T1000 (cell line): ENCODE measurements at places on chromosomes 2 and 18.

DNA sequence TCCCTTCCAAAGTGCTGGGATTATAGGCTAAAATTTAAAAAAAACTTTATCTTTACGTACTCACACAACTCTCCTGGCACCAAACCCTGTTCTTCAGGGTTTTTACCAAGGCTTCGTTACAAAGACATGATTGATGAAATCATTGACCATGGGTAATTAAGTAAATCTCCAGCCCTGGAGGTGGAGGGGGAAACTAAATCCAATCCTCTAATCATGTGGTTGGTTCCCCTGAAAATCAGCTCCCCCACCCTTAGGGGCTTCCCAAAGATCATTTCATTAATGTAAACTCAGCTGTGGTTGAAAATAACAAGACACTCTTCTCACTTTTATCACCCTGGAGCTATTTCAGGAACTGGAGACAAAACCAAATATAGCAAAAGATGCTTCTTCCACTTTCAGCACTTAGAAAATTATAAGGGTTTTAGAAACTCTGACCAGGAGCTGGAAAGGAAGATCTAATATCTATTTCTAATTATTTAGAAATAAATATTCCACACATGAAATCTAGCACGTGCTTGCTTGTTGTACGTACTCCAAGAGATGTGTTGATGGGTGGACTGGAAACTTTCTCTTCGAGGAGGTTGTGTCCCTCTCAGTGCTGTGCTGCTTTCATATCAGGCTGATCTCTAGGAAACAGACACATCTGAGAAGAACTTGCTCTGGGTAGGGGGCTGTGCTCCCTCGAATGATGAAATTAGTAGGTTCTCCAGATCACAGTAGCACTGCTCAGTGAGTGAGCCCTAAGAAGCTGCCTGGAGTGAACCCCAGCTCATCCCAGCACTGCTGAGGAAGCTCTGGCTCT is 67.2 kb downstream of the SMAD4 start:
- no peak for DNase-seq

DNA sequence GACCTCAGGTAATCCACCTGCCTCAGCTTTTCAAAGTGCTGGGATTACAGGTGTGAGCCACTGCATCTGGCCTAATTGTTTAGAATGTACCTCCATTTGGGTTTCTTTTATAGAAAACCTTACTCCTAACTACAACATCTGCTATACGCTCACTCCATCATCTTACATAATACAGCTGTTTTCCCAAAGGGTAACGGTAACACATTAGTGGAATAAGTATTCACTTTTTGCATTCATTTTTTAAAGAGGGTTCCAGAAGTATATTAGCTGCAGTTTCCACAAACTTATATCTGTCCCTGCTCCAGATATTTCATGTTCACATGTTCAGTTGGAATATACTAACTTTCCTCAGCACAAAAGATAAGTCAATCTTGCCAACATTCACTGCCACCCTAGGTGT is 640.1 kb upstream of the FSHR start:
- DNase-seq: no peak

GRCh38 chr18:12238826-12239225 is 15.3 kb upstream of the CIDEA start:
- no peak for DNase-seq

GRCh38 chr2:178163395-178163794 is 30.9 kb upstream of the OSBPL6 start:
- no peak for DNase-seq

GRCh38 chr2:46018773-46019591 is 278.2 kb upstream of the EPAS1 start:
- no peak for DNase-seq

GRCh38 chr18:32815881-32816280 is 43.1 kb upstream of the KLHL14 start:
- no peak for DNase-seq

GRCh38 chr18:48297139-48297538 is 112.0 kb downstream of the ZBTB7C start:
- DNase-seq: no peak

DNA sequence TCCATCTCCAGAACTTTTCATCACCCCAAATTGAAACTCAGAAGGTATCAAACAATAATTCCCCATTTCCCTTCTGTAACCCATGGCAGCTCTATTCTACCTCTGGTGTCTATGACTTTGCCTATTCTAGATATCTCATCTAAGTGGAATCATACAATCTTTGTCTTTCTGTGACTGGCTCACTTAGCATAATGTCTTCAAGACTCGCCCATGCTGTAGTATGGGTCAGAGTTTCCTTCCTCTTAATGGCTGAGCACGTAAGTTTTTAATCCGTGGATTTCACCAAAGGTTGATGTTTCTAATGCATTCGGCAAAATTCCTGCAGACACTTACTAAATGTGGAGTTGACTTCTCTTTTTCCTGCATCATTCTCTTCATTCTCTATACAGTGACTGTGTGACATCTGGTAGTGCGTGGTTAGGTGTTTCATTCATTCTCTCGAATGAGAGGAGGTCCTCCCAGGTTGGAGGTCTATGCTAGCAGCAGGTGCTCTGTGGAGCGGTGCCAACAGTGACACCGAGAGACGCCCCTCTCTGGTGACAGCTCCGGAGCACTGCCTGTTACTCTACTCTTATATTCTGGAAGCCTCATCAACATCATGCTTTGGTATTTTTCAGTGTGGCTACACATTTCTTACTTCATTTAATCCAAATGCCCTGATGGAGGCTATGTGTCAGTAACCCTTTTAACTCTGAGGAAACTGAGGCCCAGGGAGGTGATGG is 50.1 kb downstream of the ATOH8 start:
- no peak for DNase-seq

DNA sequence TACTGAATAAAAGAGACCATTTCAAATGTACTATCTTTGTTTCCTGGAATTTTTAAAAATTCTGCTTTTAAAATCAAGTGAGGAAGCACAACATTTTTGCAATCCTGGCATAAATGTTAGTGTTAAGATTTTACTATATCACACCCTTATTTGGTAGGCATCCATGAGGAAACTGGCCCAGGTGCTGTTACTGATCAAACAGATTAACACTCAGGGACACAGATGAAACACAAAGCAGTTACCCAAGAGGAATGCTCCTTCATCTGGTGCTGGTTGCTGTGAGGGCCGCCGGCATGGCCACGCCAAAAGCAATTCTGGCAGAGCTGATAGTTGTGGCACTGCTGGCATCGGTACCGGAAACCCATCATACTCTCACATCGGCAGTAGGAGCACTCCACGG is 96.8 kb downstream of the DTNB start:
- DNase-seq: no peak

GRCh38 chr2:223007531-223007930 is 44.5 kb upstream of the KCNE4 start:
- DNase-seq: no peak

- no peak for DNase-seq
Measured at GRCh38 chr2:162053066-162053807, 20.8 kb downstream of the DPP4 start.

- DNase-seq: peak; percentile 22
Measured at GRCh38 chr2:98457045-98457696, 12.5 kb downstream of the INPP4A start.

- DNase-seq: no peak
Measured at GRCh38 chr2:232142049-232142448, 180.5 kb downstream of the DIS3L2 start.

DNA sequence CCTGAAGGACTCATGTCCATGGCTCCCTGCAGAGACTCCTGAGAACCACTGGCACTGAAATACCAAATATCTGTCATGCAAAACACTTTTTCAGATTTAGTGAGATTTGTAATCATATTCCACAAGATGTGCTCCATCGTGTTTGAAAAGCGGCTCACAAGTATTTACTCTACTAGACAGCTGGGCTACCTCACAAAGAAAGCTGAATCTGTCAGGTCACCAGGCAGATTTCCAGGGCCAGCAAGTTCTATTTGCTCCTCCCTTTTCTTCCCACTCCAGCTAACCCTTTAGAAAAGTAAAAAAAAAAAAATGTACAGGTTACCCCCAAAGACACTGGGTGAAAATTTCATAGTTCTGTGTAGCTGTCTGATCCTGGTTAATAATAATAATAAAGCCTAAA is 22.9 kb downstream of the WIPF1 start:
- DNase-seq: no peak

- no peak for DNase-seq
Measured at GRCh38 chr2:150097901-150098531, 389.5 kb downstream of the RND3 start.

DNA sequence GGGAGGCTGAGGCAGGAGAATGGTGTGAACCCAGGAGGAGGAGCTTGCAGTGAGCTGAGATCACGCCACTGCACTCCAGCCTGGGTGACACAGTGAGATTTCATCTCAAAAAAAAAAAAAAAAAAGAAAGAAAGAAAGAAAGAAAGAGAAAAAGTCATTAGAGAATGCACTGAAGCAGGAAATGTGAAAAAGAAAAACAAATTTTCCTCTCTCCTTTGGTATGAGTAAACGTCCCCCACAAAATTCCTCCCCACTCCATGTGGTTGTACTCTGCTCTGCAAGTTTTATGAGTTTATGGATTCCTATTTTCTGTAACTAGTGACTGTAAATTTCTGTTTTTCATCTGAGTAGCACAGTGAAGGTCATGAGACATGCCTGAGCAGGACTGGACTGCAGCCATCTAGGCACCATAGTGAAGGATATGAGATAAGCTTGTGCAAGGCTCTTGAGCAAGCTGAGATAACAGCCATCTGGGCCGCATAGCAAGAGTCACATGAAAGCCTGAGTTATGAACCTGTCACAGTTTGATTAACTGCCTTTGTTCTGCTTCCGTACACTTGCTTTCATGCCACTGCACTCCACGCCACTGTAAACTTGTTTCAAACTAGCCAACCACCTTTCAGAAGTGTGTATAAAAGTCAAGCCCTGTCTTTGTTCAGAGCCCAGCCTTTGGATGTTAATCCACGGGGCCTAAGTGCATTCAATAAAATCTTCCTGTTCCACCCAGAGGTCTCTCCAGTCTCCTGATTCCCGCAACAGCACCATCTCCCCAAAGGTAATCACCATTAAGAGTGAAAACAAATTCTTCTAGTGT is 50.2 kb downstream of the SKA1 start:
- no peak for DNase-seq

DNA sequence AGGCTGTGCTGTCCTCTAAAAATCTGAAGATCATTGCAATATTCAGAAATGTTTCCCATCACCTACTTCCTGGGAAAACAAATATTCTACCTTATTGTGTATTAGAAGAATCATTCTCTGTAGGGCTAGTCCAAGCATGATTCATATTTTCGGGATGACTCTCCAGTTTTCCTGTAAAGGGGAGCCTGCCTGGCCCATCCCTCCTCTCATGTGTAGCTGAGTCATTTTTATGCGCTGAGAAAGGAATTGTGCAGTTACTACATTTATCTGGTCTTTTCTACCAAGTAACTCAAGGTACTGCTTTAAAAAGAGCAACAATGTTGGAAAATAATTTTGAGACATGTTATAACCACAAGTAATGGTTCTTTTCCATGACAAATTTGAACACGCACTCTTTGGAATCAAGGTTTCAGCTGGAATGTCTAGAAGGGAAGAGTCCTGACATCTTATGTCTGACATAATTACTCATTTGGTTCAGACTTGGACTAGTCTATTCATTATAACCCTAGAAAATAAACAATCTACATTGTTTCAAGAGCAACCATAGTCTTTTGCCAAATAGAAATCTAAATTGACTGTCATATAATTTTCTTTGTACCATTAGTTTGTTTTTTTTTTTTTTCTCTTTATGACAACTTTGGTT is 6.6 kb downstream of the DSG3 start:
- peak; percentile 4 for DNase-seq

GRCh38 chr2:98569197-98569793 is 39.0 kb downstream of the COA5 start:
- DNase-seq: no peak

DNA sequence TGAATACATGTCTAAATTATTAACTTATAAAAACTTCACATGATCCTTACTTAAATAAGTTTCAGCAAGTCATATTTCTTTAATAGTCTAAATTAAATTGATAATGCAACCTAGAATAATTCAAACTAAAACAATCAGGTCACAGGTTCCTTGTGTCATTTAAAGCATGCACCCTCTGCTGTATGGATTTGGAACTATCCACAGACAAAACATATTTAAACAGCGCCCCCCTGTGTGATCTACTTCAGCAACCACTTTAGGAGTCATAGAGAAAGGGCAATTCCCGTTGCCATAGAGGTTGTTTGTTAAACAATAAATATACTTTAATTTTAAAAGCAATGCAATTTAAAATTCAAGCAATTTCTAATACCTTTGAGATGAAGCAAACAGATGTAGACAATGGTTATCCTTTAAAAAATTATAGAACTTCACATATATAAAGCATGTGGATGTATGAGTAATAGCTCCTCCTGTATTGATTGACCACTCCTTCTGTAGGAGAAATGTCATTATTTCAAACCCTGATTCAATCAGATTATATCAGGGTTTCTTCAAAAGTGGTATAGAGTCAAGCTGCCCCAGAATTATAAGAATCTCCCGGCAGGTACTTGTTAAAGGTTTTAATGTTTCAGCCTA is 21.2 kb downstream of the GRB14 start:
- DNase-seq: no peak

- peak; percentile 36 for DNase-seq
Measured at GRCh38 chr2:219497495-219498279, 1.0 kb upstream of the GMPPA start.

- DNase-seq: peak; percentile 30
Measured at GRCh38 chr2:234963773-234964615, 12.2 kb downstream of the SH3BP4 start.

DNA sequence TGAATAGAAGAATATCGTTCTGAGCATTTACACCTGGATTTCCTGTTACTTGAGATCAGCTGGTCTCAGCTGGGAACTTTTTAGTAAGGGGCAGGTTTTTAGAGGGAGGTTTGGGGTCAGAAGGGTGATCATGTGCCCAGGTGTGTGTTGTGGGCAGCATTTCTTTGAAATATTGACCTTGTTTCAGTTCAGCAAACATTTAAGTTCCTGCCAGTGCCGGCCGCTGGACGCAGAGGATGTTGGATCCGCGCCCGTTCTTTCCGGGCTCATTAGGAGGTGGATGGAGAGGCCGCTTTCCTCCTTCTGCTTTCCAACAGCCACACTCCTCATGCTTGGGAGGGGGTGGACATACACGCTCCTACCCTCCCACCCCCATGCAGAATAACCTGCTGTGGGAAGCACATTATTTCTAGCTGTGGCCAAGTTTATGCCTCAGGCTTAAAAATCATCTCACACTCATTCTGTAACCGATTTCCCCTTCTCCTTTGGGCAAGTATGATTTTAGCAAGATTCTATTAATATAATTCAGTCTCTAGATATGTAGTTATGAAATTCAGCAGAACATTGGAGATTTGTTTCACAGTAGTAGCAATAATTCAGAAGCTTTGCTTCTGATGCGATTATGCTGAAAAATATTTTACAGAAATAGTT is 131.4 kb downstream of the ZNF236 start:
- no peak for DNase-seq
